Left forelimb (tissue), 1 donor: ENCODE measurements at places on chromosomes 3 and 15.
A peak's percentile ranks its signal among the peaks of the same experiment; 100 is the strongest.

DNA sequence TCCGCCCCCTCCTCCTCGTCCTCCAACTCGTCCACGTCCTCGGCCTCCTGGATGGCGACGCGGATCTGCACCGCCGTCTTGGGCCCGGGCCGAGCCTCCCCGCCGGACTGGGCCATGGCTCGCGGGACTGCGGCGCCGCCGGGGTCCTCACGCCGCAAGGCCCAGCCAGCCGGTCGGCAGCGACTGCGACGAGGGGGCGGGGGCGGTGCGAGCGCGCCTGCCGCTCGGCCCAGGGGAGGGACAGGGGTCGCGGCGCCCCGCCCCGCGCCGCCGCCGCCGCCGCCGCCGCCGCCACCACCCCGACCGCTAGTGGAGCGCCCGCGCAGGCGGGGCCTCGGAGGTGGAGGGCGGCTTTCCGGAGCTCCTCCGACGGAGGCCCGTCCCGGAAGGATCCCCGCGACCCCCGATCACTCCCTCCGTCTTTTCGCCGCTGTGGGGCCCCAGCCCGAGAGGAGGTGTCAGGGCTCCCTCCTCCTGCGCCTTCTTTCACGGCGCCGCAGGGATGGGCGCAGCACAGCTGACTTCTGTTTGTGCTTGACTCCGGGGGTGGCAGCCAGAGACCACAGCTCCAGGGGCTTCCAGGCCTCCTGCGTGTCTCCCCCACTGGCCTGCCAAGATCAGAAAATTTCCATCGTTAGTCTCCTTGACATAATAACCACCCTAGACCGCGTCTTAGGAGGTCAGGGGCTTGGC is at the start of gene LARP6:
LARP6 (minus strand) TSS at position 185 of the 693 bp plus-strand sequence; CDS start at position 116, 69 bp downstream.
- DNase-seq, result peak; percentile 84

DNA sequence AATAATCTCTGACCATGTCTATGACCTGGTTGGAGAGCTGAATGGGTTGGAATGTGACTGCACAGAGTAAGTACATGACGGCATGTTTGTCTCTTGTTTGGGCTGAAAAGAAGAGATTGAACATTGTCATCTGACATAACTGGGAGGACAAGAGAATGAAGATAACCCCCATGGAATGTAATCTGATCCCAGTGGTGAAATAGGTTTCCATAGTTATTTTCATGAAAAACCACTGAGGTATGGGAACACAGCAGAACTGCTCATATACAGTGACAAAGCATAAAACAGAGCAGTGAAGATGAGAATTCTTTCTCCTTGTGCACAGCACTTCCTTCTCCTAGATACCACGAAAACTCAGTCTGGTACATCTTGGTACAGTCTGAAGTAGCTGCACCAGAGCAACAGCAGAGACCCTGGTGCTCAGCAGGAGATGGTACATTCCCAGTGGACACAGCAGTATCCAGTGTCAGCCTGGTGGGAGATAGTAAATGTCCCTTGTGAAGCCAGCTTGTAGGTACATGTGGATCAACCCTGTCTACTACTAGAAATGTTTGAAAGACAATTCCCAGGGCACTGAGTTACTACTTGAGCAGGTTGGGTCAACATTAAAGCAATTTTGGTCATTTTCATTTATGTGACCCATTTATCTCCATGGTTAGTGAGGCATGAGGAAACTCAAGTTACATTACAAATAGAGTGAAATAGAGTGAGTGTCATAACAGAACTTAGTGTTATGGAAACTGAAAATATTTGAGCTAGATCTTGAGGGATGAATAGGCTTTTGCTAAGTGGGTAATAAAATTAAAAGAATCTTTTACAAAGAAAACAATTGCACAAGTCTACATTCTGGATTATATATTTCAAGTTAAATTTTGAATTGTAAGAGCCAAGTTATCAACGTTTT is 178.3 kb downstream of the SUCNR1 start:
- DNase-seq, result no peak

- DNase-seq, result no peak
These were observed 55.0 kb downstream of the ATP2C1 start for GRCh38 chr3:130948929-130949328.

- DNase-seq, result no peak
These were observed 217.2 kb upstream of the CGNL1 start for GRCh38 chr15:57158997-57159668.

GRCh38 chr15:68655686-68656437 is 77.1 kb downstream of the CORO2B start:
- DNase-seq, result peak; percentile 37

DNA sequence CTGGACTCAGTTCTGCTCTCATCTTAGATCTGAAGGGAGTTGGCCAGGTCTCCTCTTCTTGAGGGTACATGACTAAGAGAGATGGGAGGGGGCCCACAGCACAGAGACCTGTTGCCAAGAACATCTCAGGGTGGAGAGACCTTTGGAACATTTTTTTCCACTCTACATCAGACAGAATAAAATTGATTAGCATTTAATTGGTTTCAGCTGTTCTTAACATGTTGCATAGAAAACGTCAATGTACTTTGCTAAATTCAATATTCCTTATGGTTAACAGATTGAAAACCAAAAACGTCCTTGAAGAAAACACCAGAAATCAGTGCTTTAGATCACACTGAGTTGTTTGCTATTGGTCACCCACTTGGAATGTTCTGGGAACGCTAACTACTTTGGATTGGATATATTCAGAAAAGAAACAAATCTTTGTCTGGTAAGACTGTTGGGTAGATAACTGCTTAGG is 36.4 kb upstream of the FSTL1 start:
- DNase-seq, result no peak

- DNase-seq, result no peak
These were observed 40.2 kb downstream of the ISL2 start for GRCh38 chr15:76376816-76377215.

DNA sequence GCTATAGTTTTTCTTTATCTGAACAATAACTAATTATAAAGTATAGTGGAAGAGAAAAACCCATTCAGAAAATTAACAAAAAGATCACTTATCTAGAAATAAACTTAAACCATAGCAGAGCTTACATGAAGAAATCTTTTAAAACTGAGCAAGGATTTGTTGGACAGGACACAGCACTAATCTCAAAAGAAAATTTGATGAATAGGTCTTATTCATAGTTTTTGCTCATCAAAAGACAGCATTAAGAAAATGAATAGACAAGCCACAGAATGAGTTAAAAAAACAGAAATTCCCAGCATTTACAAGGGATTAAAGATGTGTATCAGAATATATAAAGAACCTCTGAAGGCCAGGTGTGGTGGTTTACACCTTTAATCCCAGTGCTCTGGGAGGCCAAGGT is 29.5 kb downstream of the PIK3CA start:
- no peak for DNase-seq

DNA sequence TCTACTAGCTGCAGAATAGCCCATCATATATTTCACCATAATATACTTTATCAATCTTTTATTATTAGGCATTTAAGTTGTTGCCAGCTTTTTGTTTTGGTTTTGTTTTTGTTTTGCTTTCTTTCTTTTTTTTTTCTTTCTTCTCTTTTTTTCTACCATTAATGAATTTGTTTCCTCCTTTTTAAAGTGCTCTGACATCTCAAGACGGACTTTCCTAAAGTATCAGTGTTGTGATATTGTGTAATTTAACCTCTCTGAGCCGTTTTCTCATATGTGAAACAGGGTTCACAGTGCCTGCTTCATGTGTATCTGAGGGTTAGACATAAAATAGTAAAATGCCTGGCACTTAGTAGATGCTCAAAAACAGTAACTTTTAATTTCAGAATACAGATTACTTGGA is 109.5 kb upstream of the IL12A start:
- DNase-seq, result no peak

DNA sequence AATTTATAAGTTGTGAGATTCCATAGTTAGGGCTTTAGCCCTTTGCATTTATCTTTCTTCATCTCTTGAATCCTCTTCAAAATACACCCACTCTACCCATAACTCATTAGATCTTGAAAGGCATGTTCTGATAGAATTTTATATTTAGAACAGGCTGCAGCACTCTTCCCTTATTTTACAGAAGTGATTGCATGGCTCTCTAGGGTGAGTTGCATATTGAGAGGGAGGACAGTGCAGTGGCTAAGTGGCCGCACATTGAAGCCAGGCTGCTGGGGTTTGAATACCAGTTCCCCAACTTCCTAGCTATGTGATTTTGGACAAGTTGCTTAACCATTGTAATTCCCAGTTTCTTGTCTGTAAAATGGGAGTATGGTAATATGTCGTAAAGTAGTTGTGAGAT is 2.5 kb downstream of the CD86 start:
- no peak for DNase-seq

- DNase-seq, result no peak
These were observed 92.1 kb upstream of the TNFSF10 start for GRCh38 chr3:172615296-172615695.

DNA sequence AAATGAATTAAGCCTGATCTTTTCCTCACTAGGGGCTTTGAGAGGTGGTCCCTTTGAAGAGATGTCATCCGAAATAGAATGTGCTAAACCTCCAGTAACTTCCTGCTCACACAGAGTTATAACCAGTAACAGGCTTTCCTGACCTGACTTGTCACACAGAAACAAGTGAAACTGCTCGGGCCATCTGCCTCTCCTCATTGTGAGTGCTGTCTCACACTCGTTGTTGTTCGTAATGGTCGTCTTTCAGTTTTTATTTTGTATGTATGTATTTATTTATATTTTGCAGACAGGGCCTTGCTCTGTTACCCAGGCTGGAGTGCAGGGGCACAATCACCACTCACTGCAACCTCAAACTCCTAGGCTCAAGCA is 24.0 kb downstream of the ACSBG1 start:
- DNase-seq, result peak; percentile 11

GRCh38 chr15:94206463-94207167 is 24.7 kb upstream of the MCTP2 start:
- DNase-seq, result no peak

DNA sequence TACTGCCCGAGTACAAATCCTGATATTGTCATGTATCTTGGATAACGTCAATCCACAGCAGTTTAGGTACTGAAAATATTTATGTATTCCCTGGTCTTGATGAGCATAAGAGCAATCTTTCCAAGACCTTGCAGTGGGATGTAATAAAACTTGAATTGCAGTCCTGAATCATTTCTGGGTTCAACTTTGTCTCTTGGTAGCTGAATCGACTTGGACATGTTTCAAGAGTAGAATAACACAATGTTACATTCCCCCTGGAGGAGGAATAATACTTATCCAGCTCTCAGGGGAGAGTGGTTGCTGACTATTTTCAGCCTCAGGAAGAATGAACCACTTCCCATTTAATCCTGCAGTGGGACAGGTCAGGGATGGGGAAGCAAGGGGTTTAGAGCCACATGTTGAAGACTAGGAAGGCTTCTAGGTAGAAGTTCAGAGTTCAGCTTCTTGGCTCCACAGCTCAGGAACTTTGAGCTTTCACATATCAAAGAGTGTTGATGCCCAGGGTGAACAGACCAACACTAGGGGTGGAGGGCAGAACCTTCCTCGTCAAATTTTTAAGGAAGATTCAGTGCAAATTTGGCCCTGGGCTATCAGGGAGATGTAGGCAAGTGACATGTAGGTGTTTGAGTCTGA is 43.4 kb upstream of the GPD1L start:
- DNase-seq, result no peak

DNA sequence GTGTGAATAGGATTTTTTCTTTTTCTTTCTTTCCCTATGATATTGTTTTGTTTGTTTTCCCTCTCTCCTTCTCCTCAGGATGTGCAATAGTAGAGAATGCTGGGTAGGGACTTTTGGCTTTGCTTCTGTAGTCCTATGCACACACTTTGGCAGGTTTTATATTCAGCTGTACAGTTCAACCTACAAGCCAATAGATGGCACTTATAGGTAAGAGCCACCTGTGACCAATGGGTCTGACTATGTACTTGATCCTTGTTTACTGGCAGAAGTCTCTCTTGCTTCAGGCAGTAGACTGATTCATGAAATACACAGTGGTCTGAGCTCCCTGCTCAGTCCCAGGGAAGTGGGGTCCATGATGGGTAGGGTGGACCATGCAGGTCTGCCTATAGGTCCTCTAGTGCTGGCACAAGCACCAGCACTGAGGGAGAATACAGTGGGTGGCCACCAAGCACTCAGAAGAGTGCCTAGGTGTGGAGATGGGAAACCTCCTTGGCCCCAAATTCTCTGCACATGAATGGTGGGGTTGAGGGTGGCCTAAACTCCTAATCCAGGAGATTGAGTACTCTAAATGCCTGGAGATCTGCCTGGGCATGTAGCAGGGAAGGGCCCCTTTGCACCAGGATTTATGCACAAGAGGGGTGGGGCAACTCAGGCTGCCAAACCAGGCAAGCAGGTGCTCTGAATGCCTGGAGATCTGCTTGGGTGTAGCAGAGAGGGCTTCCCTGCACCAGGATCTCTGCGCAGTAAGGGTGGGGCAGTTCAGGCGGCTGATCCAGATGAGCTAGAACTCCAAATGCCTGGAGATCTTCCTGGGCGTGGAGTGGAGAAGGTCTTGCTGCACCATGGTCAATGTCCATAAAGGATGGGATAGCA is 176.1 kb downstream of the DOCK3 start:
- no peak for DNase-seq

DNA sequence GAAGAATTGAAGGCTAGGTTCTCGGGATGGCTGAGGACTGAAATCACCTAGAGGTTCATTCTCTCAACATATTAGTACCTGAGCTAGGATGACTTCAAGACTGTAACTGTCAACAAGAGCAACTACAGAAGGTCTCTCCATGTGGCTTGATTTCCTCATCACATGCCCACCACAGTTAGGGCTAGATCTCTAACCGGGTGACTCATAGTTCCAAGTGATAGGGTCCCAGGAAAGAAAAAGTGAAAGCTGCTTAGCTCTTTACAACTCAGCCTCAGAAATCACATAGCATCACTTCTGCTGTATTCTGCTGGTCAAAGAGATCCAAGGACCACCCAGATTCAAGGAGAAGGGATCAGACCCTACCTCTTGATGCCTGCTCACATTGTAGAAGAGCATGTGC is 165.4 kb upstream of the AGTR1 start:
- DNase-seq, result no peak

- DNase-seq, result no peak
These were observed 65.1 kb upstream of the CBLB start for GRCh38 chr3:105933871-105934270.
